Fibroblast of mammary gland (primary cell): ENCODE measurements at places on chromosomes 5 and 9.
A peak's percentile ranks its signal among the peaks of the same experiment; 100 is the strongest.

GRCh38 chr5:117296872-117297271, 722.2 kb upstream of the SEMA6A start:
- no peak for DNase-seq

DNA sequence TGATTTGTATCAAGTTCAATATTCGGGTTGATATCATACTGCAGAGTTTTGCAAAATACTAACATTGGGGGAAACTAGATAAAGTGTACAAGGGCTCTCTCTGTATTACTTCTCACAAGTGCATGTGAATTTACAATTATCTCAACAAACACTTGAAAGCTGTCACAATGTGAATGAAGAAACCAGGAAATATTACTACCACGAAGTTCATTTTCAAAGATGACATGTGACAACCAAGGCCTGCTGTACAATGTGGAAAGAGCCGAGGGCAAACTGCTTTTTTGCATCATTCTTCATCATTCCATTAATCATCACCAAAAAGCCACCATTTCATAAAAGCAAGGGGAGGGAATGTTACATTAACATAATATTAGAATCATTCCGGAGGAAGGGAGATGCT, 310.0 kb downstream of the GLIS3 start:
- DNase-seq: no peak

GRCh38 chr9:16784002-16784401, 86.5 kb downstream of the BNC2 start:
- DNase-seq: no peak

GRCh38 chr9:137710704-137711103, 91.9 kb downstream of the EHMT1 start:
- no peak for DNase-seq

DNA sequence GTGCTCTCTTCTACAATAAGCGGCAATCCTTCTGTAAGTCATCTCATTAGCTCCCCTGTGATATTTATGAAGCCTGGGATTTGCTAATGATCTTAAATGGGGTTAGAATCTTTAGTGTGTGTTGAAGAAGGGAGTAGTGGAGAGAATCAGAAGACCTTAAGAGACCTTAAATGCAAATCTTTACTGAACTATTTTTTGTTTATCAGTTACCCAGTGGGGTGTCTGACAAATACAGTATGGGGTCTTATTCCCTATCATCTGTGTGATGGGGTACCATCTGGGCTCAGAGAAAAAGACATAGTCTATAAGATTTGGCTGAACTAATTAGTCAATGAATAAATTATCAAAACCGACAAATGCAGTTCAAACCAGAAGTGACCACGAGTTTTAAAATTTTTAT, 378.4 kb upstream of the SGCD start:
- no peak for DNase-seq

- peak; percentile 65 for DNase-seq
Observed at GRCh38 chr5:147509710-147510651, at the start of gene DPYSL3. TSS of gene DPYSL3 (minus strand) at chr5:147510068. CDS start at chr5:147509858, 210 bp downstream.

DNA sequence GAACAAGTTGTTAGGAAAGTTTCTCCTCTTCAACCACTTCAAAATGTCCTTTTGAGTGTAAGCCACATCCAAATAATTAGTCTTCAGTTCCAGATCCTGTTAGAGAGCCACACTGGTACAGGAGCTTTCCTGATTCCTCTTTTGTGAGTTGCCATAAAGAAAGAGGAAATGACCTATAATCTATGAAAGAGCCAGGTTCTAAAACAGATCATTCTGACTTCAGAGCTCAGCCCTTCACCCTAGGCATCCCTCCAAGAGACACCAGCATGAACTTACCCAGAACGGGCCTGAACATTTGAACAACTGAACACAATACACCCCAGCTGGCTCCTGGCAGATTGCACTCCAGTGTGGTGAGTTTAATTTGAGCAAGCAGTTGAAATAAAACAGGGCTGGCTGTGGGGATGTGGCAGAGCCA, 25.7 kb downstream of the SLC1A1 start:
- DNase-seq: peak; percentile 29

GRCh38 chr5:72937517-72938061, 18.3 kb upstream of the FCHO2 start:
- DNase-seq: no peak

DNA sequence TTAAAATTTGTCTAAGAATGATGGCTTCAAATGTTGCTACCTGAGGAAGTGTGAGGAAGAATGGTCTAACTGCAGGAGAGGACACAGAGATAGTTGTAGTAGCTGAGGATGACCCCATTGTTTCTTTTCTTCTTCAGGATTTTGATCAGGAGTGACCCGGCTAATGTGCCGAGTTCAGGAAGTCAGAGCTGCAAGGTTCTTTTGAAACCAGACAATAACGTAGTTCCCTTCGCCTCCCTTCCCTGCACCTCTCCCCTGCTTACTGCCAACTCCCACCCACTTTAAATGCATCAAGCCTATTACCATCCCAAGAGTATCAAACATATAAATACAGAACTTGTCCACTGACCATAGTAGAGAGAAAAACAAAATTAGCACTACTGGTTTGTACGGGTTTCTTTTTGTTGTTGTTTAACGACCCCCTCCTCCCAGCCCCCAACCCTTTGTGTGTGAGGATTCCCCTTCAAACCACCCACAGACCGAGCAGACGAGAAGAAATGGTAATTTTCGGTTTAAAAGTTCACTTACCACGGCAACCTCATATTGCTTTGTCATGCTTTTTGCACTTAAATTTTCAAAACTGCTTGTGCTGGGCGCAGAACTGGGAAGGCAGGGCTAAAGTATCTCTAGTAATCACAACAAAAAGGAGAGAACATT, 23.5 kb upstream of the ELAVL2 start:
- DNase-seq: no peak
